Stimulated activated CD4-positive, alpha-beta T cell treated with anti-CD3 and anti-CD28 coated beads, Interleukin-15, amount 100 ng/mL, for 24 hours (primary cell): ENCODE measurements at places on chromosomes 16 and 17.

DNA sequence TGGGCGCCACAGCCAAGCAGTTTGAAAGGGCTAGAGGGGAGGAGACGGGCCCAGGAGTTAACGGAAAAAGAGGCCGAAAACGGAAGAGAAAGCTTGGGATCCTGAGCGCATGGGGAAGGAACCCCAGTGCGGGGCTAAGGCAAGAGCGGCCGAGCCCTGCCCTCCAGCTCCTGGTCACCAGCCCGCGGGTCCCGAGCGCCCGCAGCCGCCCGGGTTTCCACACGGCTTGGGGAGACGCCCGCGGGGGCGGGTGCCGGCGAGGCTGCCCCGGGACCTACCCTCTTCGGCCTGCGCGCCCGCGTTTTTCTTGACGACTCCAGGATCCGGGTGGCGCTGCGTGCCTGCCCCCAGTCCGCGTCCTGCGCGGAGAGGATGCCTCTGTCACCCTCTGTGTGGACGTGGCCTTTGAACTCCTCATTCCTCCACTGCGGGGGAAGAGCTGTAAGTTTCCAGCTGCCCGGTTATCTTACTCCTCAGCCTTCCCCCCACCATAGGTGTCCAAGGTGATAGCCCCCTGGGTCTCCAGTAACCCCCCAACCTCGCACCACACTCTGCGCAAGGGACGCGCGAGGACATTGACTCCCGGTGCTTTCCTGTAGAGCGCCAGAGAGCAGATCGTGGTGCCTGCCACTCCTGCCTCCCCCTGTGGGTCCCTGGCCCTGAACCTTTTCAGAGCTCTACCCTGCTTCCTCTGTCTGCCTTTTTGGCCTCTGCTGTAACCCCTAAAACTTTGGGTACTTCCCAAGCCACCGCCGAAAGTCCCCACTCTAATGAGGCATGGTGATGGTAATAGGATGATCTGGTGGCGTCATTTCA is 1.7 kb upstream of the CDH11 start:
- DNase-seq = no peak

DNA sequence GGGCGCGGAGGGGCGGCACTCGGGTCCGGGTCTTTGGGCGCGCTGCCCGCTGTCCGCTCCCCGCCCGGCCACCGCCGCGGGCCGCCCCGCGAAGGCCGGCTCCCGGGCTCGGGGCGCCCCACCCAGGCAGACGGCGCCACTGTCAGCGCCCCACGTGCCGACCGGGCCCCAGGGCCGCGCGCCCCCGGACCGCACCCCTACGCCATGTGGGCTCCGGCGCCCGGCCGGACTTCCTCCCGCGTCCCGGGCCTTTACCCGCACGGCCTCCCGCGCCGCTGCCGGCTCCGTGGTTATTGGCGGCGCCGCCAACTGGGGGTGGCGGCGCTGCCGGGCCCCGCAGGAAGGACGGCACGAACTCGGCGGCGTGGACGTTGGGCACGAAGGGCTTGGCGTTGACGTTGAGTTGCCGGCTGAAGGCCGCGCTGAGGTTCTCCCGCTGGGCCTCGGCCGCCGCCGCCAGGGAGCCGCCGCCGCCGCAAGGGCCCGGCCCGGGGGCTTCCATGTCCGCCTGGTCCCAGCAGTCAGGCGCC is 577 bp downstream of the GSPT1 start:
- DNase-seq = peak; percentile 55

- DNase-seq = peak; percentile 76
Observed at GRCh38 chr17:66508896-66509844, 206.8 kb downstream of the PRKCA start.

GRCh38 chr17:29461483-29462206 is 71.5 kb downstream of the TAOK1 start:
- no peak for DNase-seq

- no peak for DNase-seq
Observed at GRCh38 chr16:6827931-6828330, 504.7 kb upstream of the RBFOX1 start.

GRCh38 chr16:49824593-49824992 is 31.3 kb downstream of the ZNF423 start:
- no peak for DNase-seq

- no peak for DNase-seq
Observed at GRCh38 chr16:88589441-88589840, 19.2 kb downstream of the ZC3H18 start.

- DNase-seq = no peak
Observed at GRCh38 chr17:48213797-48214196, 106.2 kb downstream of the SNX11 start.

- no peak for DNase-seq
Observed at GRCh38 chr17:72922219-72922618, 170.3 kb downstream of the SLC39A11 start.

DNA sequence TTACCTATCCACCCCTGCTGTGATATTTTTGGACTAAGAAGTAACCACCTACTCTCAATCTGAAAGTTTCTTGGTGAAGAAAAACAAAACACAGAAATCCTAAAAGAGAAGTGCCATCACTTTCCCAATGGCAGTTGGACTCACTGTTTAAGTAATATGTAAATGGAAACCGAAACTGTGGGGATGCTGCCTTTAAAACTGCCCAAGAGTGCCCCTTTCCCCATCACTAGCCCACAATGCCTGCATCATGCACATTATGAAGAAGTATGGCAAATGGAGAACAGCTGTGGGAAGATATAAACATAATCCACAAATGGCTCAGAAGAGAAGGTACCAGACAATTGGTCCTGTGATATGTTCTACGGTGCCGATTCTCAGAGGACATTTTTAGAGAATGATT is 33.5 kb upstream of the SLC6A2 start:
- no peak for DNase-seq

DNA sequence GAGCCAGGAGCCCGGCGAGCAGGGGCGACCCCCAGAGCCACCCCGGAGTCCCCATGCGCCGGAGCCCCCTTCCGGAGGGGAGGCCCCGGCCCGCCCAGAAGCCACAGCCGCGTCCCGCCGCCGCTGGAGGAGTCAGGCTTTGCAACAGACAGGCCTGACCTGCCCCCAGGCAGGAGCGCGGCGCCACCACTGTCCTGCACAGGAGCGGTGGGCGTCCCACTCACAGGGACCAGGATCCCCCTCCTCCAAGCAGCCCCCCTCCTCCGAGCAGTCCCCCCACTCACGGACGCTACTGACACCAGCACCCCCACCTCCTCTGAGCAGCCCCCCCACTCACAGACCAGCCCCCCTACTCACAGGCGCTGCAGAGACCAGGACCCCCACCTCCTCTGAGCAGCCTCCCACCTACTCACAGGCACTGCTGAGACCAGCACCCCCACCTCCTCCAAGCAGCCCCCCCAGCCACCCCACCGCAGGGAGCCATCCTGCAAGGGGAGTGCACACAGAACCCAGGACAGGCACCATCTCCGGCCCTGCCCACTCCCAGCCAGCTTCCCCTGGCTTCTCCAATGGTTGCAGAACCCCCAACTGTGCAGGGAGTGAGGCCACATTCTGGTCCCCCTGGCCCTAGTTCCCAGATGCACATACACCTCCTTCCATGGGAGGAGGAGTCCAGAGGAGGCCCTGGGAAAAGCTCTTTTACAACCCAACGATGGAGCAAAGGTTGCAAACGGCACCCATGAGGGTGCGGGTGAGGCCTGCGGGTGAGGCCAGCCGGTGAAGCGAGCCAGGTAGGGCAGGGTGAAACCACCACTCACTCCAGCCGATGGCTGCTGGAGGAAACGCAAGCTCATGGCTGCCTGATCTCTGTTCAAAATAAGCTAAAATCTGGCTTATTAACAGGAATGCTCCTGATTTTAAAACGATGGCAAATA is 69.9 kb downstream of the ABR start:
- DNase-seq = peak; percentile 68

DNA sequence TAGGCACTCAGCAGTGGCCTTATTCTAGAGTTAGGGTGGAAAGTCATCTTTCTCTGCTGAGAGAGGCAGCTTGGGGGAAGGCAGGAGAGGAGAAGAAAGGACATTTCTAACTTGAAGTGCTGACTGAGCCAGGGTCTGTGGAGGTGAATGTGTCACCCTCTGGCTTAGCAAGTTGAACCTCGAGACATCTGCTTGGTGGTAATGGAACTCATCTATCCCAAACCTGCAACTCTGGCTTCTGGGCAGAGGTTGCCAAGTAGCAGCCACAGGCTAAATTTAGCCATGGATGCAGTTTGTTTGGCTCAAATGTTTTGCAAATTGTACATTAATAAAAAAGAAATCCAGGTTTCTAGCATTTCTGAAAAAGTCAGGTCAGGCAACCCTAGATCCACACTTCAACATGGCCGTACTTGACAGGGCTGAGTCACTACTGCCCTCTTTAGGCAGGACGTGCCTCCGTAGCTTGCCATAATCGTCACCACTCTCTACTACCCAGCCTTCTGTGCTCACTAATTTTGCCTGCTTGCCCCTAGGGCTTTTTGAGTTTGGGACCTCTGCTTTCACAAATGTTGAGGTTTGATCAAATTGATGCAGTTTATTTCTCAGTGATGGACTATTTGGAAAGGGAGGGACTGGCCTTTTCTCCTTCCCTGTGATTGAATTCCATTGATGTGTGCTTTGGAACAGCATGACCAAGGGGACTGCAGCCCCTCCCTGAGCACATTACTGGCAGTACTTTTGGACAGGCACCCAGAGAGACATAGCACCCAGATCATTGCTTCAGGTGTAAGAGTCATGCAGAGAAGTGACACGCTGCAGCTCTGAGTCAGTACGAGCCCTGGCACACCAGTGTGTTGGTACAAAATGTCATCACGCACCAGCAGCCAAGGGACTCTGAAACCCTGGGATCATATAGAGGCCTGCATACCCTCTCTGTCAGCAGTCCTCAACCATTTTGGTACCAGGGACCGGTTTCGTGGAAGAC is 5.2 kb downstream of the CDH13 start:
- no peak for DNase-seq

- no peak for DNase-seq
Observed at GRCh38 chr17:19492141-19492540, 41.5 kb upstream of the SLC47A1 start.

GRCh38 chr16:71681360-71681759 is 43.1 kb downstream of the PHLPP2 start:
- DNase-seq = no peak

- peak; percentile 68 for DNase-seq
Observed at GRCh38 chr17:16873174-16874035, 98.5 kb downstream of the TNFRSF13B start.

- DNase-seq = no peak
Observed at GRCh38 chr16:27819881-27820610, 243.5 kb downstream of the GSG1L start.

GRCh38 chr17:58960068-58960467 is 146.6 kb downstream of the TRIM37 start:
- DNase-seq = no peak

DNA sequence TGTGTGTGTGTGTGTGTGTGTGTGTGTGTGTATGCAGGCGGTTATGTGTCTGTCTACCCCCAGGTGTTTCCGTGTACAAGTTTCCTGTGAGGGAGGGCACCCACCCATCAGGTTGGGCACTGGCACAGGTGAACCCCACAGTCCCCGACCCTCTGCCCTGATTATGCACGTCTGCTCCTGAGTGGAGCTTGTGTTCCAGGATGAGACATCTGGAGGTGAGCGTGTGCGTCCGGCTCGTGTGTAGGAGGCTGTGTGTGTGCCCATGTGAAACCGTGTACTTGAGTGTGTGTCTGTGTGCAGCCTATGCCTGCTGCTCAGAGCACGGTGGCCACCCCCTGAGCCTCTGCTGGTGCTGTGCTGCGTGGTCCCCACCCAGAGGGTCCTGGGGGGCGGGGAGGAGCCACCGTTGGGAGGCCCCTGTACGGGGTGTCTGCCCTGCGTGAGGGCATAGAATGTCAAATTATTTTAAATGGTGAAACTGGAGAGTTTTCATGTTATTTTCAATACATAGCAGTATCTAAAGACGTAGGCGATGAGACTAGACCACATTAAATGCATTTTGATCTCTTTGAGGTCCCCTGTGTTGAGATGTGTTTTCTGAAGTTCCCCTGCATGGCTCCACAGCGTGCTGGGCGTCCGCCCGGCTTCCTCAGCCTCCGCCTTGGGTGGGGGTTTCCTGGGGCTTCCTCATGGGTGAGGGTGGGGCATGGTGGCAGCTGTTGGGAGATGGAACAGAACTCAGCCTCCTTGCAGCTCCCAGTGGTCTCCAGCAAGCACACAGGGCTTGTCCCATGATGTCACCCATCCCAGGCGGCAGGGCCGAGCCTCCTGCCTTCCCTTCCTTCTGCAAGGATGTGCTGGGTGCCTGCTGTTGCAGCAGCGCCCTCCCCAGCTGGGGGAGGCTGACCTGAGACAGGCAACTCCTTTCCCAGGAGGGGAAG is 43.4 kb downstream of the KCNJ12 start:
- DNase-seq = peak; percentile 45

GRCh38 chr16:69607674-69608073 is 41.9 kb downstream of the NFAT5 start:
- DNase-seq = no peak

DNA sequence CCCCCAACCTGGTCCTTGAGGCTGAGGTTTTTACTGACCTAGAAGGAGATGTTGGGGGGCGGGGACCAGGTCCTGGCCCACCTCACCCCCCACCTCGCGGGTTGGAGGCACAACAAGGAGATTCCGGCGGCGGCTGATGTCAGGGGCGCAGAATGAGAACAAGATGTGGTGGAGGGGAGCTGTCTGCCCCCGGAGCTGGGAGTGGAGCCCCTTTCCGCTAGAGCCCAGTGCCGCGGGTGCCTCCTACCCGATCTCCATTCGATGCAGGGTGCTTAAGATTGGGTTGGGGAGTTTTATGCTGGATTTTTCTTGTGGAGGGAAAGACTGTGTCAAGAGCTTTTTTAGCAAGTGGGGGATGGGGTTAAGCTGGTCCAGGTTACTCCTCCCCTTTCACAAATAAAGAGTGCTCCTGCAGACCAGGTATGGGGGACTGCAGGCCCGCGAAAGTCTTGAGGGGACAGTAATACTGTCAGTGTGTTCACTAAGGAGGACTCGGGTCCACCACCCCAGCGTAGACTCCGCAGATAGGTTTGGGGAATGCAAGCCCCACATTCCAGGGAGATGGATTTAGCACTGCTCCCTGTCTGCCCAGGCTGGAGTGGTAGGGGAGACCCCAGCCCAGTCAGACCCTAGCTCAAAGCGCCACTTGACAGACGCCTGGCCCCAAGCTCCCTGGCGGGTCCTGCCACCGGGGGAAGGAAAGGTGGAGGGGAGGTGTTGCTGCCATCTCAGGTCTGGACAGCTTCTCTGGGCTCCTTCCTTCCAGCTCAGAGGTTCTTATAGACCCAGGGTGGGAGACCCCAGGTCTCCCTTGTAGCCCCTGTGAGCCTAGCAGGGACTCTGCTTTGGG is 2.0 kb downstream of the CACNA1G start:
- DNase-seq = no peak

DNA sequence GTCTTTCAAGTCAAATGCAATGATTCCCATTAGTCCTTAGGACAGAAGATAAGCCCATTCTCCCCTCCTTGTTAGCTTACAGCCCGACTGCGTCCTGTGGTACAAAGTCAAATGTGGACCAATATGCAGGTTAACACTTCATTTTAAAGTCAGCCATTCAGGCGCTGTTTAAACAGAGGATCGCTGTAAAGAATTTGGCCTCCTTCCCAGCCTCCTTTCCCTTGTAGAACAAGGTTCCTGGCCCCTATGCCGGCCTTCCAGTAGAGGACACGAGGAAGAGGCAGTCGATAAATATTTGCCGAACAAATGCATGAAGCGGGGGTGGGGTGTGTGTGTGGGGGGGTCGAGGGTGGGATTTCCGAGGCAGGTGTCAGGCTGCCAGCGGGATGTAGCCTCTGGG is 4.3 kb downstream of the SDK2 start:
- DNase-seq = no peak

- no peak for DNase-seq
Observed at GRCh38 chr17:62725791-62726249, 82.3 kb downstream of the MARCHF10 start.

GRCh38 chr17:57668332-57668731 is 76.8 kb downstream of the CCDC182 start:
- DNase-seq = no peak

GRCh38 chr17:68843522-68843921 is 111.7 kb downstream of the ABCA8 start:
- no peak for DNase-seq

GRCh38 chr16:53091466-53092211 is 36.8 kb downstream of the CHD9 start:
- DNase-seq = peak; percentile 21
